ENCODE measurements at places on chromosomes 12 and 14.

DNA sequence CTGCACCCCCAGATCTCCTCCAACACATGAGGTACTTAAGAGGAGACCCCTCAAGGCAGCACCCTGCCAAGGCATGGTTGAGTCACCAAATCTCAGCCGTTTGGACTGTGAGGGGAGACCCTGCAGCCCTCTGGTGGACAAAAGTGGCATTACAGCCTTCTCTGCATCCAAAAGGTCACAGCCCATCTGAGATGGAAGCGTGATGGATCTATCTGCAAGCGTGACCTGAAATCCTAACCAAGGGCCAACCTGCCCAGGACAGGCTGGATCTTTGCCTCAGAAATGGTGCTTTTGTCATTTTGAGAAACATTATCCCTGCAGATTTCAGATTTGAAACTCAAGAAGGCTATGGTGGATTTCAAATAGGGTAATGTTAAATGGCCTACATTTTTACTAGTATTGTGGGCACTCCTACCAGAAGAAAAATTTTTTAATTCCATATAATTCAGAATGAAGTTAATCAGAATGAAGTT lies 23.7 kb upstream of the DHRS4 start:
- peak; percentile 68 for DNase-seq

DNA sequence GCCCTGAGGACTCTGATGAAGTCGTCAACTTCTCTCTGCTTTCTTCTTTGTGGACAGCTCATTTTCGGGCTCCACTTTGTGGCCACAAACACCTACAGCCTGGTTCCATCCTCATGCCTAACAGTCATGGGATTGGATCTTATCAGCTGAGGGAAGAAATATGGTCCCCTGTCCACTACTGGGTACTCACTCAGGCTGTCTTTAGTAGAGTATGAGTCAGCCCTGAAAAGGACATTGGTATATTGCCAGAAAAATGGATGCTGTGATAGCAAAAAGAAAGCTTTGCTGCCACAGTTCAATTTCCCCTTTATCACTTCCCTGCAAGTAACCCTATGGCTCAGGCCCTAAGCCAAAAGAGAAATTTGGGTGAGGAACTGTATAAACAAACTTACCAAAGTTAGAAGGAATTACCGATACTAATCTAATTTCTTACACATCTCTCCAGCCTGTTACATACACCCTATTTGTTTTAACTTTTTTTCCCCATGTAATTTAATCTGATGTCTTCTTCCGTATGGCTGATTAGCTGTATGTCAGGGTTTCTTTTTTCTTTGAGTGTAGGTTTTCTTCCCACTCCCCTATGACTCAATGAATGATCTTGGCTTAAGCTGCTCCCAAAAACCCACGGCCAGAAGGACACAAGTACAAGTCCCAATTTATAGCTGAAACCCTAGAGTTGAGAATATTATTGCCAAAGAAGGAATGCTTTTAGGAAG lies 29.1 kb downstream of the MTHFD1 start:
- no peak for DNase-seq

- DNase-seq, result peak; percentile 69
These were observed 29.9 kb upstream of the FUT8 start for GRCh38 chr14:65382586-65382985.

DNA sequence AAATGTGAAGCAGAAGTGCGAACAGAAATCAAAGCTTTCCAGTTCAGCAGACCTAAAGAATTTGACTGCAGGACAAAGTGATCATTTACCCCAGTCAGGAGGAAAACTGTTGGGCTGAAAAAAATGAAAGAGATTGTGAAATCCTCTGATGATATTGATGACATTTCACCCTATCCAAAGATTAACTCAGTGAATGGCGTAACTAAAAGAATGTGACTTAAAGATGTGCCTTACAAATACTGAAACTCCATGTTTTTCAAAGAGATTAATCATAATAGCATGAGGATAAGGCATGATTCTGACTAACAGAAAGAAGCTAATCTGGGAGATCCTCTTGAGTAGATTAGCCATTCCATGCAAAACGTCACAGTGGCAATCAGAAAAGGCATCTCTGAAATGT lies 225.6 kb downstream of the DUSP6 start:
- DNase-seq, result no peak

Measured in putamen (tissue), 1 donor.